ENCODE measurements at places on chromosomes 16 and 17. TPM values are rescaled to one million over a fixed set of nuclear protein-coding genes. Genes with fewer than 3 reads are reported as not detected.

Gene TBC1D16
- total RNA-seq: 47.5 TPM

Gene CCL5
- 1.1 TPM for total RNA-seq

Gene TEX14
- total RNA-seq: not detected

Gene SLFN11
- 22.7 TPM for total RNA-seq

Gene FBXO39
- total RNA-seq: not detected

Gene ZNF287
- total RNA-seq: 4.3 TPM

Gene TEX19
- total RNA-seq: 0.06 TPM

Gene PERCC1
- not detected for total RNA-seq

Gene PLCD3
- 146 TPM for total RNA-seq

Measured in LHCN-M2 (cell line).